ENCODE measurements at places on chromosomes 11 and 22. TPM values are rescaled to one million over a fixed set of nuclear protein-coding genes. Genes with fewer than 3 reads are reported as not detected.

DNA sequence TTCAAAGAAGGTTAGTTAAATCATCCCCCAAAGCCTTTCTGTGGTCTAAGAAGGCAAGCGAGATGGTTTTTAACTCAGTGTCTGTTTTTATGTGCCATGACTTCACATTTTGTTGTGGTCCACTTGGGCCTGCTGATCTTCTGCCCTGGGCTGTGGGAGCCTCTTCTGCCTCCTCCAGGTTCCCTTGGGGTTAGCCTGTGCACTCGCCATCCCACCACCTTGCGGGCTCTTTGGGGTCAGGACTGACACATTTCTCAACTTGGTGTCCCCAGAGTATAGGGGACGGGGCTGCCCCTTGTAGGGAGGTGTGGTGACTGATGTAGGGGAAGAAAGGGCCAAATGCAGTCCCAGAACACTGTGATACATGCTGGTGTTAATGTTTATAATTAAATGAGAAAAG lies 207.0 kb downstream of the TBC1D22A start:
- no peak for DNase-seq

- no peak for DNase-seq
These were observed 6.0 kb upstream of the MALAT1 start for GRCh38 chr11:65492637-65493366.

The B4GAT1 gene
- total RNA-seq, result 9.9 TPM

DNA sequence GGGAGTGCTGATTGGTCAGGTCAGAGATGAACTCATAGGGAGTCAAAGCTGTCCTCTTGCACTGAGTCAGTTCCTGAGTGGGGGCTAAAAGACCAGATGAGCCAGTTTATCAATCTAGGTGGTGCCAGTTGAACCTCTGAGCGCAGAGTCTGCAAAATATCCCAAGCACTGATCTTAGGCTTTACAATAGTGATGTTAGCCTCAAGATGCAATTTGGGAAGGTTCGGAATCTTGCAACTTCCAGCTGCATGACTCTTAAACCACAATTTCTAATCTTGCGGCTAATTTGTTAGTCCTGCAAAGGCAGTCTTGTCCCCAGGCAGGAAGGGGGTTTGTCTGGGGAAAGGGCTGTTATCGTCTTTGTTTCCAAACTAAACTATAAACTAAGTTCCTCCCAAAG lies 92.3 kb upstream of the PARVA start:
- DNase-seq, result no peak

The PIH1D2 gene
- total RNA-seq, result 1.6 TPM

GRCh38 chr11:71917646-71918140 lies 10.7 kb downstream of the XNDC1N start:
- DNase-seq, result no peak

The SRSF8 gene
- 12.5 TPM for total RNA-seq

The SLC22A12 gene
- total RNA-seq, result not detected

GRCh38 chr11:2139123-2139521 lies at the start of gene IGF2:
Gene IGF2, minus strand, starts transcription at chr11:2139389. Its CDS starts 3,866 bp downstream, at chr11:2135523.
- no peak for DNase-seq

DNA sequence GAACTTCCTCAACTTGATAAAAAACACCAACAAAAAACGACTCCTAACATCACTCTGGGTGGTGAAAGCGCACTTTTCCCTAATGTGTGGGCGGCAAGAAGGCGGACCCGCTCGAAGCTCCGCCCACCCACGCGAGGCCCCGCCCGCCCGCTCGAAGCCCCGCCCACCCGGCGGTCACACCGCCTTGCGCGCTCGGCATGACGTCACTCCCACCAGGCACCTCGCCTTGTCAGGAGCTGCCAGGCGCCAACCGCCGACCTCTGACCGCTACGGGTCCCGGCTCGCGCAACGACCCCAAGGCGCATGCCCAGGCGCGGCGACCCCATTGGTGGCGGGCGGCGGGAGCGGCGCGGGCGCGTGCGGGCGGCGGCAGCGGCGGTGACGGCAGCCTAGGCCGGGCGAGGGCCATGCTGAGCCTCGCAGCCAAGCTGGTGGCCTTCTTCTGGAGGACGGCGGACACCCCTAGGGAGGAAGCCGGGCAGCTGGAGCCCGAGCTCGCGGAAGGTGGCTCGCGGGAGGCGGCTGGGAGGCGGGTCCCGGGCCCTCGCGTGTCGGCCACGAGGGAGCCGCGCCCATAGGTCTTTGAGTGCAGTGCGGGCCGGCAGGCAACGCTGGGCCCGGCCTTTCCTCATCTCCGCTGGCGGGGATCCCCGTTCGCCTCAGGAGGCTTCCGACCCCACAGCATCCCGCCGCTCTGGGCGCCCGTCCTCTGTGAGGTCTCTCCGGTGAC lies at the start of gene MOV10L1:
MOV10L1 (plus strand) TSS at position 325 of the 730 bp plus-strand sequence; CDS start at position 408, 83 bp downstream.
- no peak for DNase-seq

The PRAME gene
- 1.1 TPM for total RNA-seq

DNA sequence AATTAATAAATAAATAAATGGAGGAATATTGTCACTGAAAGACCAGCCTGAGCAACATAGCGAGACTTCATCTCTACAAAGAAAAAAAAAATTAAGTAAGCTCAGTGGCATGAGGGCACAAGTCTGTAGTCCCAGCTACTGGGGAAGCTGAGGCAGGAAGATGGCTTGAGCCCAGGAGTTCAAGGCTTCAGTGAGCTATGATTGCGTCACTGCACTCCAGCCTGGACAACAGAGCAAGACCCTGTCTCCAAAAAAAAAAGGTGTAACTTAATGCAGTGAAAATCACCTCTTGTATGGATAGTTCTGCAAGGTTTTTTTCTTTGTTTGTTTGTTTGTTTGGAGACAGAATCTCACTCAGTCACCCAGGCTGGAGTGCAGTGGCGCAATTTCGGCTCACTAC lies 4.6 kb upstream of the SYNGR1 start:
- DNase-seq, result no peak

GRCh38 chr11:9951807-9952206 lies 287.9 kb downstream of the SWAP70 start:
- no peak for DNase-seq

GRCh38 chr22:29635734-29636357 lies 32.4 kb downstream of the NF2 start:
- no peak for DNase-seq

- no peak for DNase-seq
These were observed 873 bp downstream of the NCAPH2 start for GRCh38 chr22:50508897-50509296.

The CHADL gene
- 1.7 TPM for total RNA-seq

DNA sequence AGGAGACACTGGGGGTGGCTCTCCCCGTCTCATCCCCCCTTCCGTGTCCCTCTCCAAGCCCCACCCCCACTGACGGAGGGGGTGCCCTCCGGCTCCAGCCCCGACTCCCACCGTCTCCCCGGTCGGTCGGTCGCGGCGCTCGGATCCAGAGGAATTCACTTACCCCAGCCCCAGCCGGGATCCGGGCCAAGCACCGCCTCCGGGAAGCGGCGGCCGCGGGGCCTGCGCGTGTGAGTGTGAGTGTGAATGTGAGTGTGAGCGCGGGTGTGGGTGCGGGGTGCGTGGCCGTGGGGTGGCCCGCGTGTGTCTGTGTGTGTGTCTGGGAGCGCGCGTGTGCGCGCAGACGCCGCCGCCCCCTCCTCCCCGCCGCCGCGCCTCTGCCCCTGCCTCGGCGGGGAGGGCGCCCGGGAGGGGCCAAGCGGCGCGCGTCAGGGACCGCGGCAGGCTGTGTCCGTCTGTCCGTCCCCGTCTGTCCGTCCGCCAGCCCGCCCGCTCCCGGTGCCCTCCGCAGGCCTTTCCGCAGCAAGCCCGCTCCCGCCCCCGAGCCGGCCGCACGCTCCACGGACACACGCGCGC lies at the start of gene ELFN2:
ELFN2 (minus strand) TSS at position 345 of the 576 bp plus-strand sequence. CDS start 51,945 bp downstream, outside the sequence.
- DNase-seq, result no peak

Measured in thymus (tissue), 14 donors.